Smooth muscle cell of the coronary artery (primary cell): ENCODE measurements at places on chromosomes 2 and 18. TPM values are rescaled to one million over a fixed set of nuclear protein-coding genes. Genes with fewer than 3 reads are reported as not detected.

KCNG2 gene
- 0.12 TPM in 1 of 2 replicates, not detected in the other for total RNA-seq

SERPINB11 gene
- total RNA-seq, result 0.12 TPM in 1 of 2 replicates, not detected in the other

BCS1L gene
- 24.1 and 34.0 TPM in 2 replicates for total RNA-seq

TDRD15 gene
- not detected in 2 replicates for total RNA-seq

NPC1 gene
- 30.9 and 86.1 TPM in 2 replicates for total RNA-seq

SIX2 gene
- 0.38 and 0.47 TPM in 2 replicates for total RNA-seq

AFF3 gene
- total RNA-seq, result 0.08 and 0.12 TPM in 2 replicates

SMYD1 gene
- total RNA-seq, result not detected in 2 replicates
